ENCODE measurements at places on chromosomes 1 and 21.

- no peak for DNase-seq
These were observed 5.1 kb downstream of the COLGALT2 start for GRCh38 chr1:184032306-184032929.

GRCh38 chr1:42454403-42454802 lies 1.4 kb downstream of the ZMYND12 start:
- no peak for DNase-seq

DNA sequence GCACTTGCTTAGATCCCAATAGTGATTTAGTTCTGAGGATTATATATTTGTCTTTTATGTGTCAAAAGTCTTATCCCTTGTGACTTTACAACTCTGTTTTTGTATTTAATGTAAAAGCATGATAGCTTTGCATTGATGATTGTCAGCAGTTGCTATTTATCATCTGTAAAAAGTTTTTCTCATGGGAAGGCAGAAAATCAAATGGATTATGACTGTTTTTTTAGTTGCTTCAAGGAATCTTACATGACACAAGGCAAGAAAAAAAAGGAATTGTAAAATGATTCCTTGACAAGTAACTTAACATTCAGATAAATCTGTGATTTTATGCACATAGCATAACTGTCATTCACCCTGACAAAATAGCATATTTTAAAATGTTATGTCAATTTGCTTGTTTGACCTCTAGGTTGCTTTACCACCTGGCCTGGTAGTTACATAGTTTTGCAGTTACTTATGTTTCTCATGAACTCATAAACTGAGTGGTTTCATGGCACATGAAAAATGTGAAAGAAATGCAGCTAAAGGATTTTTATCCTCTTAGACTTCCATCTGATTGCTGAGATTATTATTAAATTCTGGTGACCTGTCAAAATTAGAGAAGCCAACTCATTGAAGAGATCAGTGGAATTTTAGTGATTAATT lies 622.6 kb downstream of the ADGRL2 start:
- DNase-seq: no peak

- no peak for DNase-seq
These were observed 12.4 kb upstream of the FAAP20 start for GRCh38 chr1:2206813-2207487.

GRCh38 chr21:32378956-32379355 lies 13.9 kb downstream of the URB1 start:
- no peak for DNase-seq

DNA sequence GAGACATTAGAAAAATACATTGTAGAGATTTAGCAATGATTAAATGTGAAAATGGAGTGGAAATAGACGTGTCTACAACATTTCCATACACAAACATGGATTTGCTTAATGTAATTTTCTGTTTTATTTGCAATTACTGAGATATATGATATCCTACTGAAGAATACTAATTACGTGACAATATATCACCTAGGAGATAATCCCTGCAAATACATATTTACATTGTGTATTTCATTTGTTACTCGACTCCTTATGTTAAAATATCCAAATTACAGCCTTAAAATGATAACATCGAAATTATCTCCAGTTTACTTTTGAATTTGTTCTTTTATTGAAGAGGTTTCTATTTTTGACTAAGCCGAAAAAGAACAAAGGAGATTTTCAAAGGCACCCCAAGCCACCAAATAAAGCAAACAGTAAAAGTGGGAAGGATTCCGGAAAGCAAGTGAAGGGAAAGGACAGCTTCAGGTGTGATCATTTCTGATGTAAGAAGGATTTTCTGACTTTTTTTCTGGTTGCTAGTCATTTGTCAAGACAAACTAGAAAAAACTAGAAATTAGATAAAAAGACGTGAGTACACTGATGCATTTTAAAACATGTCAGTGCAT lies 7.9 kb downstream of the LHX4 start:
- no peak for DNase-seq

GRCh38 chr1:153769221-153769620 lies 6.0 kb upstream of the SLC27A3 start:
- DNase-seq: no peak

- no peak for DNase-seq
These were observed 111.4 kb downstream of the ST3GAL3 start for GRCh38 chr1:43818691-43819090.

DNA sequence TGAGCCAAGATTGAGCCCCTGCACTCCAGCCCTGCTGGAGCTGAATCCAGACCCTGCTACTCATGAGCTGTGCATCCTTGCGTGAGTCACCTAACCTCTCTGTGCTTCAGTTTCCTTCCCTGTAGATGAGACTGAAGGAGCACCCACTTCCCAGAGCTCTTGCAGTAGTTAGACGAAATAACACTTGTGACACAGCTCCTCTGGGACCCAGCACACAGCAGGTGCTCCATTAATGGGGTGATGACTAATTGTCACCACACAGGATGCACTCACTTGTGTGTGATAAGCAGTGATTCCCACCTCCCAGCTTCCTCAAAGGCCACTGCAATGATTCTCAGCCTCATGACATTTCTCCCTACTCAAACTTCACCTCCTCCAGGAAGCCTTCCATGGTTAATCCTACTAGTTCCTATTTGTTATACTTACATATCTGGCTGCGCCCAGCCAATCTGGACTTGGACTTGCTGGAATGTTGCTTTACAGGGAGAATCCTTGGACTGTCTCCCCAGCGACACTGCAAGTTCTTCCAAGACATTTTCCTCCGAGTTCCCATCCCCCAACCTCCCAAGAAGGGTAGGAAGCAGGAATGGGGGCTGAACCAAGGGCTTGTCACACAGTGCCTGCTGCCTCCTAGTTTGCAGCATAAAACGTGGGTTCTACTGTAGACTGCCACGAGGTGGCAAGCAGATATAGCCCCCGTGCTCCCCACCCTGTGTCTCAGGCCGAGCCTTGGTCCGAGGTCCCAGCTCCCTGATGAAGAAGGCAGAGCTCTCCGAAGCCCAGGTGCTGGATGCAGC lies 17.2 kb downstream of the DRAXIN start:
- peak; percentile 69 for DNase-seq

- DNase-seq: no peak
These were observed 48.3 kb upstream of the POFUT2 start for GRCh38 chr21:45335761-45336534.

DNA sequence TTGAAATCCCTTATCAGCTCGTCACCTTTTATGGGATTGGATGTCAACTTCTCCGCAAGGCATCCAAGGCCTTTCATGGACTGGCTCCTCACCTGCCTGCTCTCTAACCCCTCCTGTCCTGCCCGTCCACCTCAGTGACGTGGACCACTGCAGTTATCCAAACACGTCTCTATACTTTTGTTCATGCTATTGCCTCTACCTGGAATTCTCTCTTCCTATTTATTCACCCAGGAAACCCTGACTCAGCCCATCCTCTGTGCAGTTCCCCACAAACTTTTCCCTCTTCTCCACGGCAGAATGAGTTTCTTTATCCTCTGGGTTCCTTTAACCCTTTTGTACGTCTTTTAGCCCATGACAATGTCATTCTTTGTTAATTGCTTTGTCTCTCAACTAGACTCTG lies 5.1 kb upstream of the UTP25 start:
- DNase-seq: no peak

GRCh38 chr1:173126421-173126820 lies 75.7 kb upstream of the TNFSF18 start:
- no peak for DNase-seq

DNA sequence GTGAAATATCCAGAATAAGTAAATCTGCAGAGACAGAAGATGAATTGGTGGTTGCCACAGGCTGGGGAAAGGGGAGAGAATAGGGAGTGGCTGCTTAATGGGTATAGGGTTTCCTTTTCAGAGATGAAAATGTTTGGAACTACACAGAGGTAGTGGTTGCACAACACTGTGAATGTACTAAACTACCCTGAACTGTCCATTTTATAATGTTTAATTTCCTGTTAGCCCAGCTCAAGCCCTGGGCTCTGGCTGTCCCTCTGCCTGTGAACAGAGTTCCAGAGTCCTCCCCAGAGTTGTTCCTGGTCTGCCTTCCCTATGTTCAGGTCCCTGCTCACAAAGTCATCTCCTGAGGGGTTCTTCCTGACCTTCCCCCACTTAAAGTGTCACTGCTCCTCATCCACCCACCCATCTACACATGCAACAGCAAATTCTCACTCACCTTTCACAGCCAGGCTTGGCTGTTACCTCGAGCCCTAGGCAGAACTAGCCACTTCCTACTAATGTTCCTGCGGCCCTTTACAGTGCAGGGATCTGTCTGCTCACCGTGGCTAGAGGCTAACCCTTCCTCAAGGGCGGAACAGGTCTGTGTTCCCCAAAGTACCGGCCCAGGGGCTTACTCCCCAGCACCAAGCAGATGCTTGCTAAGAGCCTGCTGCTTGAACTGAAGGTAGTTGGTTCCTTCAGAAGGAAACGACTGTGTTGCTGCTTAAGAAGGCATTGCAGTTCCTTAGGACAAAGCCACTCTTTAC lies 22.4 kb downstream of the DHCR24 start:
- DNase-seq: no peak

DNA sequence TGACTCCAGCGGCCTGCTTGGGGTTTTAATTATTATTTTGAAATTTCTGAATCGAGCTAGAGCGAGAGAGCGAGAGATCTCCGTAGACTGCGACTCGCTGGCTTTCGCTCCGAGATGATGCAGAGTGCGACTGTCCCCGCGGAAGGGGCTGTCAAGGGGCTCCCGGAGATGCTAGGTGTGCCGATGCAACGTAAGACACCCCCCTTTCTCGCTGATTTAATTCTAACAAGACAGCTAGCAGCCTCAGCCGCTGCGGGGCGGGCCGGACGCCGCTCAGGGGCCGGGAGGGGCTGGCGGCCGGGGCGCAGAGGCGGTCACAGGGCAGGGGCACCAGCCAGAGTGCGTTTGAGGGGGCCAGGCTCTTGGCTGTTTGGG lies 339 bp downstream of the LHX4 start:
- peak; percentile 40 for DNase-seq

DNA sequence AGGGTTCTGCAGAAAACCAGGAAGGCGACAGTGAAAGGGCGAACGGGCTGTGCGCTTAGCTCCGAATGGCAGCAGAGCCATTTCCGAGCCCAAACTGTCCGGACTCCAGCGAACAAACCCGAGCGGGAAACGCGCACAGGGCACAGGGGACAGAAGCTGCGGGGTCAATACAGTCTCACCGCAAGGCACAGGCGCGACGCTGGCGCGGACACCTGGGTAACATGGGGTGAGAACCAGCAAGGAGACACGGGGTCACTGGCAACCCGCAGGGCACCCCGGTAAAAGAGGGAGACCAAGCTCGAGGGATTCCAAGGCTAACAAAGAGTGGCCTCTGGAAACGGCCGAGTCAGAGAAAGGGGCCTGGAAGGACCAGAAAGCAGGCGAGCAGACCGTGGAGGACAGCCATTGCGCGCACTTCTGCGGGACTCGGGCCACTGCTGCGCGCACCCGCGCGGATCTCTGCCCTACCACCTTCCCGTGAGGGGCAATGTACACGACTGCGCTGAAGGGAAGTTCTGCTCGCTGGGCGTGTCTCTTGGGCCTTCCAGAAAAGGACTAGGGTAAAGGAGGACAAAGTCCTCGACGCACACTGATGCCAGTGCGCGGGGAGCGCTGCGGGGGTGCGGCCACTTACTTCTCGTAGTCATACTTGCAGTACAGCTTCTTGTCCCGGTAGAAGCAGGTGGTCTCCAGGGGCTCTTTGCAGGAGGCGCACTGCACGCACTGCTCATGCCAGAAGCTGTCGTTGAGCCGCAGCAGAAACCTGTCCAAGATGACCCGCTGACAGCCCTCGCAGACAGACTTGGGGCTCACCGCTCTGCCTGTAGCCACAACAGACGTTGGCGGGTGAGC lies 3.8 kb downstream of the LMX1A start:
- no peak for DNase-seq

GRCh38 chr1:211925016-211925415 lies 94.5 kb upstream of the LPGAT1 start:
- no peak for DNase-seq

DNA sequence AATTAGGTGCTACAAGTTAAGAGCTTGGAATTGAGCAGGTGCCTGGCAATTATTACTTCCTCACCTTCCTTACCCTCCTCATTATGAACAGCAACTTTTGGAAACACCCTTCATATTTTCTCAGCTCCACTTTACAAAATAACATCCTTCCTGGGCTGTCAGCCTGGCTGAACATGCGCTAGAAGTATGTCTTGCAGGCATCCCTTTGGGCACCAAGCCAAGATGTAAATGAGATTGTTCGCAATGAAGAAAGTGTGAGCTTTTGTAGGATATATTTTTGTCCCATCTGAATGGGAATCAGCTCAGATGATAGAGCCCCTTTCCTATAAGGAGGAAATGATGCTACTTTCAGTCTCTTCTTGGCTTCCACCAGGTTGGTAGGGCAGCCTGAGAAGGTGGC lies 245.9 kb downstream of the KAZN start:
- DNase-seq: no peak

GRCh38 chr1:7255303-7256058 lies 470.2 kb downstream of the CAMTA1 start:
- peak; percentile 37 for DNase-seq

DNA sequence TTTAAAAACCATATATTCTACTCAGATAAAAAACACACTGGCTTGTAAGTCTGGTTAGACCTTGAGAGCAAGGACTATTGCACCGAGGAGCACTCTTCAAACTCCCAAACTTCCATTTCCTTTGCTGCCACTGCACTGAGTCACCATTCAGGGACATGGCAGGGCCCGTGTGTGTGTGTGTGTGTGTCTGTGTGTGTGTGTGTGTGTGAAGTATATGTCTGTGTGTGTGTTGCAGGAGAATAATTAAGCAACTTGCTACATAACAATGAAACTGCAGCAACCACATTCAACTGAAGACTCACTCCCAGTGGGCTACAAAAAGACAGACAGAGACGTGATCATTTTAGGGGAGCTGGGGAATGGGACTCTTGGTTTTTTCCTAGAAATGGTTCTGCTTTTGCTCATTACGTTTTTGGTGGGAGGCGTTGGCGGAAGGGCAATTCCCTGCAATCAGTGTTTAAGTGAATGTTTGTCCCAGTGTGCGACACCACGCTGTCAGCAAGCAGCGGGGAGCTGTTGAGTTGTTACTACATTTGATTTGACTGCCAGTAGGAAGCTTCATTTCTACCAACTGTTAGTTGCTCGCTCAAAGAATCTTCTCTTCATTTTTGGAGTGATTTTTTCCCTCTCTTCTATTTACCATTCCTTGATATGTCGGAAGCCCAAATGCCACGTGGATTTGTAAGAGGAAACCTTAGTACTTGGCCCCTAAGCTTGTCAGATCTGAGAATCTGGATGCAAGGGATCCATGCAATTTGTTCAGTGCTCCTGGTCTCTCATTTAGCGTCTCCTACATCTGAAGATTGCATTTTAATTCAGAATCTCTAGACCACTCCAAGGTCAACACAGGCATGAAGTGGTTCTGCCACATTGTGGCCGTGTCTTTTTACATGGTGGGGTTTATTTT lies 36.1 kb downstream of the ESRRG start:
- DNase-seq: no peak
